CMK (cell line): ENCODE measurements at places on chromosomes 2 and 18.

GRCh38 chr2:127929449-127929848 lies 43.7 kb upstream of the AMMECR1L start:
- DNase-seq: no peak

DNA sequence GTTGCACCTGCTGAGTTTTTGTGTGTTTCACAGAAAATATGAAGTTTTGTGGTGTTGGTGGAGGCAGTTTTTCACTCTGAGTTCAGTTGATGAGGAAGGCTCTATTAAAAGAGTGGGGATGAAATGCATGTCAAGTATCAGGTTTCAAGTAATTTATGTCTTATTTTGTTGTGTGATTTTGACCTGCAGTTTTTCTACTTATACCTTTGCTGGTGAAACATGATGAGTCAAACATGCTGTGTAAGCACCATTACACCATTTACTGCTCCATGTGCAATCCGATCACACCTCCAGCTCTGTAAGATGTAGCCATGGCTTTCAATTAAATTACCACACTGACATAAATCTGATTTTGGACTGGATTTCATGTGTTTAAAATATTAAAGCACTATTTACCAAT lies 174.5 kb upstream of the ZEB2 start:
- DNase-seq: no peak

- DNase-seq: no peak
Observed at GRCh38 chr2:50770299-50770698, 261.6 kb downstream of the NRXN1 start.

GRCh38 chr2:4454907-4455306 lies 751.5 kb downstream of the DCDC2C start:
- no peak for DNase-seq

DNA sequence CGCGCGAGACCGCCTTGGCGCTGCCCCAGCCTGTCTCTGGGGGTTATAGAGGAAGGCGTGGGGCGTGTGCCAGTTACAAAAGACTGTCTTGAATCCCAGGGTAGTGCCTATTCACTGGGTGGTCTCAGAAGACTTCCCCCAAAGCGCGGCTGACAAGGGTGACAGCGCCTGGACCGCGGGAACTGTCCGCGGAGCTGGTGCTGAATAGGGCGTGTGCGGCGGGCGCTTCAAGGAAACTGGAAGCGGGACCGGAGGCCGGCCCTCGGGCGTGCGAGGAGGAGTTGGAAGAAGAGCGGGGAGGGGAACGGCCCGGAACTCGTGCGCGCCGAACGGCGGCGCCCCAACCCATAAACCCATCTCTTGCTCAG lies 2.3 kb downstream of the EGR4 start:
- DNase-seq: no peak
